GM10248 (cell line): ENCODE measurements at places on chromosomes 1 and 21.
A peak's percentile ranks its signal among the peaks of the same experiment; 100 is the strongest.

DNA sequence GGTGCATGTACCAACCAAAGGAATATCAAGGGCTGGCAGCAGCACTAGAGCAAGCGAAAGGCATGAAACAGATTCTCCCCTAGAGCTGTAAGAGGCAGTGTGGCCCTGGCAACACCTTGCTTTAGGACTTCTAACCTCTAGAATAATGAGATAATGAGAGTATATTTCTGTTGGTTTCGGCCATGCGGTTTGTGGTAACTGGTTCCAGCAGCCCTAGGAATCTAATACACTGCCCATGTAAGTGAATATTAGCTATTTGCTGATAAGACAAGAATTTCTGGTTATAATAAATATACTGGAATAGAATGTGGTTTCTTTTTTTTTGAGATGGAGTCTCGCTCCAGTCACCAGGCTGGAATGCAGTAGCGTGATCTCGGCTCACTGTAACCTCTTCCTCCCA, 199.4 kb downstream of the GABPA start:
- DNase-seq, result no peak

DNA sequence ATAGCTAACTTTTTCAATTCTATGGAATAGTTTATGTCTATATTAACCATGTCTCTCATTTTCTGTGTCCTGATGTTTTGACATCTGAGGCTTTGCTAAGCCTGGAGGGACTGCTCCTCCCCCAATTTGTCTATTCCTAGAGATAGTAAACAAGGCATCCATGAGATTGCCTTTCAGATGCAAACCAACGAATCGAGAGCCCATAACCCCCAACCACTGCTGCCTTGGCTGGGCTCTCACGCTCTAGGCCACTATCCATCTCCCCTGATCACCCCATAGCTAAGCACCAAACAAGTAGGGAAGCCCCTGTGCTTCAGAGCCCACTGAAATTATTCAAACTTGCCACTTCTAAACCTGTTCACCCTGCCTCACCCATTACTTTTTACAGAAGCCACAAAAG, 437.7 kb downstream of the SETD4 start:
- no peak for DNase-seq

DNA sequence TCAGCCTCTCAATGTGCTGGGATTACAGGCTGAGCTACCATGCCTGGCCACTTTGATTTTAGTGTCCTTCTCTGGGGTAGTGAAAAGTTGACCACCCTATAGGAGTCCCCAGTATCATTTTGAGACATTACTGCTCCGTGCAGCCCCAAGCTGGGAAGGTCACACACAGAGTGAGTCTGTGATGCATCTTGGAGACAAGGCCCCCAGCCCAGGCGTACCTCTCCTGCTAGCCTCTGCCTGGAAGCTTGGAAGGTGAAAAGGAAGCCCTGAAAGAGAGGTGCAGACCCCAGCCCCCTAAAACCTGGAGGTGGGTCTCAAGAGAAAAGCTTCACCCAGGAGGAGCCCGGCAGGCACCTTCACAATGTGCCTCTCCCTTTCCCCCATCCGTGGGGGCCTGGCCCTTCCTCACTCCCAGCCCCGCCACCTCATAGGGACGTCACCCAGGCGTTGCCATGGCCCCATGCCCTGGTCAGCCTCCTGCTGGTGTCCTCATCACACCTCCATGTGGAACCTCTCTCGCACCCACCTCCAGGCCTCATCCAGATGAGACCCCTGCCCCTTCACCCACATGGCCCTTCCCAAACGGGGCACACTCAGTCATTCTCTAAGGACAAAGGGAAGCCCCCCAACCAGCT, 5.6 kb upstream of the ARF1 start:
- no peak for DNase-seq

- no peak for DNase-seq
Observed at GRCh38 chr1:244315996-244316395, 135.7 kb downstream of the ADSS2 start.

DNA sequence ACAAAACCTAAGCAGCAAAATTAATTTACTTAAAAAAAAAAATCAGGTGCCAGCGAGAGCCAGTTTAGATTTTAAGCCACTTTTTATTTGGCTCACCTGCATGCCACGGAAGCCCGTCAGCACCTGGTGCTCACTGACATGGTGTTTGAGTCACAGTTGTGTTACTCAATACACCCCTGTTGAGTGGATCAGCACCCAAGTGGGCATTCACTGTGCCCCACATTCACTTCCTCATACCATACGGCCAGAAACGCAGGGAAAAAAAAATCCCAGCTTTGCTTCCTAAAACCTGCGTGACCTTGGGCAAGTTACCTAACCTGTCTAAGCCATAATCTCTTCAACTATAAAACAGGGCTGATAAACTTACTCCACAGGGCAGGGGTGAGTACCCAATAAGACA, 42.8 kb upstream of the SIM2 start:
- DNase-seq, result no peak

DNA sequence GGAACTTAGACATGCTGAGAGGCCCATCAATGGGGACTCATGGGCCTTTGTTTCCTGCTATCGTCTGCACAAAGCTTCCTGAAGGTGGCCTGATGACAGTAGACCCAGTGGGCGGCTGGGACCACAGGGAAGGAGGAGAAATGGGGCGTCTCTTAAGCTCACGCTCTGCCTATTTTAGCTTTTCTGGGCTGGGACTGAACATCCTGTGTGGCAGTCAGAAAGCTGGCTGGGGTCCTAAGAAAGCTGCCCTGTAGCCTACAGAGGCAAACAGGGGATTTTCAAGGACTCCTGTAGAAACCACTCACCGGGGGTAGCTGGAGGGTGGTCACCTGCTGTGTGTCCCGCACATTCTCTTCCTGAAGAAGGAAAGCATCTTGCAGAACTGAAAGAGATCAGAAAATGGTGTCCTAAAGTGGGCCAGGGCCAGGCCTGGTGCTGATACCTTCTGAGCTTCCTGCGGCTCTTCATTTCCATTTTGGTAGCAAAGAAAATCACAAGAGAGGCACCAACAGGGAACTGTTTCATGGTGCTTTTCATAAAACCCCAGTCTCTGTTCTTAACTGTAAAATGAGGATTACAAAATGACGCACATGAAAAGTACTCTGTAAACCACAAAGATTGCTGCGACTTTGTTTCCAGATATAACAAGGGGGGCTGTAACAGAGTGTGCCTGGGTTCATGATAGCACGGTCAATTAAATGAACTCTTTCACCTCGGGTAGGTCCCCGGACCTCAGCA, 8.6 kb downstream of the ZNF496 start:
- DNase-seq, result no peak

GRCh38 chr1:213362598-213362997, 311.6 kb downstream of the RPS6KC1 start:
- DNase-seq, result no peak

- DNase-seq, result no peak
Observed at GRCh38 chr1:109995536-109995935, 11.0 kb downstream of the AHCYL1 start.

DNA sequence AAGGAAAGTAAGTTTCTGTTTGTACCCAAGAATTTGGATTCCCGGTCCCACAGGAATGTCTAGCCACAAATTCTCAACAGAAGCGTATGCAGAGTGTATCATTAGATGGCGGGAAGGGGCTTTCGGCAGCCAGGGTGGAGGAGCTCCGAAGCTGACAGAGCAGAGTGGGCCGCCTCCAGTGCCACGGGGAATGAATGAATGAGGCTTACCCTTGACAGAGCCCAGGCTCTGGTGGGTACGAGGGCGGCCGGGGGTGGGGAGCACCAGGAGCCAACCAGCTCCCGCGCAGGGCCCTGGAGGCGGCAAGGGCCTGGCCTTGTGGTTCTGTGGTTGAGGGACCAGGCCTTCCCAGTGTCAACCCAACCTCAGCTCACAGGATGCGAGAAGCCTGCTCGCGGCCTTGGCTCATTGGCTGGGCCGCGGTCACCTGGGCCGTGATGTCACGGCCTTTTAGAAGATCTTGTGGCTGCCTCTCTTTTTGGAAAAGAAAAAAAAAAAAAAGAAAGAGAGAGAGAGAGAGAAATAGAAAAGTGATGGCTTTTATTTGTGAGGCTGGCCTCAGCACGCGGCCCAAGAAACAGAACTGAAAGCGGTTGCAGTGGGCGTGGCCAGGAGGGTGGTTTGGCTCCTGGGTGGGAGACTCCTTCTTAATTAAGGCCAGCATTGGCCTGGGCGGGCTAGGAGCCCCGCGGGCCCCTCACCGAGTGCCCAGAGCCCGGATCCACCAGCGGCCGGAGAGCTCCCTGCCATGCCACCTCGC, 34.9 kb upstream of the RUNX3 start:
- DNase-seq, result peak; percentile 92

DNA sequence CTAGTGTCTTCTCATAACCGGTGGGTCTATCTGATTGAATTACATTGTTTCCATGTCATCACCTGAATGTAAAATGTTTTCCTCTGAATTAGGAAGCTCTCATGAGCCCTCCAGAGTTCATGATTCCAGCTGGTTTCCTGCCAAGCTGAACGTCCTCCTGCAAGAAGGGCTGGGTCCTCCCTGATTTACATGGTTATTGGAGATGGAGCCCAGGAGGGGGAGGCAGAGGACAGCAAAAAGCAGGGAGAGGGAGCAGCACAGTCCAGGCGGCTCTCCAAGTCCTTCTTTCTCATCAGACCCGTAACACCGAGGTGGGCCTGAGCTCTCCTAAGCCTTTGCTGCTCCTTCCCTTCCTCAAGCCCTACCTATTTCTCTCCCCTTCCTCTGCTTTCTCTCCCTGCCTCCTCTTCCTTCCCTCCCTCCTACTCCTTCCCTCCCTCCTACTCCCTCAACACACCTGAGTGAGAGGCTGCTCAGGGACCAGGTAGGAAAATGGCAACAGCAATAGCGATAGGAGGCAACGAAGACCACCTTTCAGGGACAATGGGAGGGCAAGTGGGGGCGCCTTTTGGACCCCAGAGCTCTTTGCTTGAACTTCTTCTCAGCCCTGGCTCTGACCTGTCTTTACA, 265.9 kb downstream of the PRDM2 start:
- DNase-seq, result peak; percentile 16

DNA sequence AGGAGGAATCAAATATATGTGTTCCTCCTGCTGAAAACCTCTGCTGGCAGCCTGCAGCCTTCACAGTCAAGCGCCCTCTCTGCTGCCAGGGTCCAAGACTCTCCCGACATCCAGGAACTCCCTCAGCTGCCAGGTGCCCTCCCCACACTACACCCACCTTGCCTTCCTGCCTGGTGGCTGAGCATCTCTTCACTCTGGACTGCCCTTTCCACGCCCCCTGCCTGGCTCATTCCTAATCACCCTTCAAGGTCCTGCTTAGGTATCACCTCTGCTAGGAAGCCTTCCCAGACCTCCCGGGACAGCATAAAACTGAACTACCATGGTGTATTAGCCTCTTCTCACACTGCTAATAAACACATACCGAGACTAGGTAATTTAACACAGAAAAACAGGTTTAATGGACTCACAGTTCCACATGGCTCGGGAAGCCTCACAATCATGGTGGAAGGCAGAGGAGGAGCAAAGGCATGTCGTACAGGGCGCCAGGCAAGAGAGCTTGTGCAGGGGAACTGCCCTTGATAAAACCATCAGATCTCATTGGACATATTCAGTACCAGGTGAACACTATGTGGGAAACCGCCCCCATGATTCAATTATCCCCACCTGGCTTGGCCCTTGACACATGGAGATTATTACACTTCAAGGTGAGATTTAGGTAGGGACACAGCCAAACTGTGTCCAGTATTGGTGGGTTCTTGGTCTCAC, 15.3 kb downstream of the LDLRAD1 start:
- no peak for DNase-seq

DNA sequence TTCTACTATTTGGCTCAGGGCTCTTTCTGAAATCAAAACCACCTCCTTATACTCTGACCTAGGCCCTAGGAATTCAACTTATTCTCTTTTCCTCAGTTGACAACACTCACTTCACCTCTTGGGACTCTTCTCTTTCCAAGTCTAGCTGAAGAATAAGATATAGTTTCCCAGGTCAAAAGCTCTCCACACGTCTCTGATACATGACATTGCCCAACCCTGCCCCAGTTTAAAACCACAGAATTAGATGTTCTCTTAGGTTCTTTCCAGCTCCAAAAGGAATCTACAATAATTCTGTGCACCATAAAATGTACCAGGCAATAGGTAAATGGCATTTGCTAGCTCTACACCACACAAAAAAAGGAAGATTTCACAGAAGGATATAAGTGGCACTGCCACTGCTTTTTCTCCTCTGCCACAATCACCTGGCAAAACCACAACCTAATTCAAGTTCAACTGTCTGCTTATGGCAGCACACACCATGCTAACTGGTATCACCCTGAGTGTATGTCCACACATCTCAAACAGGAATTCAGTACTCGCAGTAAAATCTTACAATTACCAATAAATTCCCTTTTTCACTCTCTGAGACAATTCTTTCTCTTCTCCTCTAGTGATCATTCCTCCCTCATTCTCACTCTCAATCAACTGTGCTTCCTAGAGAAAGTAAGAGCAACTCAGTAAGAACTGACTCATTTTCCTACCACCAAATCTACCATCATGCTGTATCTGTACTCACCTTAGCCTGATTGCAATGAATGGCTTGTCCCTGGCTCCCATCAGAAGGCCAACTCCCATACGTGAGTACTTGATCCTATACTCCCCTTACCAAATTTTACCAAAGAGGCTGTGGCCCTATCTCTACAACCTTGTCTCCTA, 27.3 kb downstream of the ZBTB8OS start:
- no peak for DNase-seq

GRCh38 chr1:94160811-94161210, 39.9 kb upstream of the ABCA4 start:
- DNase-seq, result no peak

- peak; percentile 51 for DNase-seq
Observed at GRCh38 chr1:204151552-204152309, at the start of gene ETNK2. ETNK2 (minus strand) TSS chr1:204152044; CDS start chr1:204151852, 192 bp downstream.

GRCh38 chr21:35470522-35470921, 421.4 kb upstream of the RUNX1 start:
- DNase-seq, result no peak

- no peak for DNase-seq
Observed at GRCh38 chr1:115432061-115432460, 94.0 kb upstream of the NGF start.
